DND-41 (cell line): ENCODE measurements at places on chromosomes 6 and 20.
A peak's percentile ranks its signal among the peaks of the same experiment; 100 is the strongest.

DNA sequence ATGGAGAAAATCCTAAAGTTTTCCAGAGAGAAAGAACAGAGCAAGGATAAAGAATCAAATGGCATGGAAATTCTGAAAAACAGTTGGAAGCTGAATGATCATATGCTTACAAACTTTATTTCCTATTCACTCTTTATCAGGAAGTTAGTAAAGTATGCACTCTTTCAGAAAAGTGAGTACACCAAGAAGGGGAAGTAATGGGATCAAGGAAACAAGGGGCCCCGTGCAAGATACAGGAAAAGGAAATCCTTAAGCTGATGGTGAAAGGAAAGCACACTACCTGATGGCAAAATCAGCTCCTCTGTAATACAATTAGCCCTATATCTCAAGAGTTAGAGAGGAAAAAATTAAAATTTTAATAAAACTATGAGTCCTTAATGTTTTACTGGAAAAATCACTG, 14.0 kb downstream of the CALHM6 start:
- H3K36me3 ChIP-seq, result no peaks in the 10 kb centered on the region
- no peak overlapping the region for H3K4me3 ChIP-seq
- H3K27ac ChIP-seq, result peak overlapping the region; percentile 66
- DNase-seq, result no peak

DNA sequence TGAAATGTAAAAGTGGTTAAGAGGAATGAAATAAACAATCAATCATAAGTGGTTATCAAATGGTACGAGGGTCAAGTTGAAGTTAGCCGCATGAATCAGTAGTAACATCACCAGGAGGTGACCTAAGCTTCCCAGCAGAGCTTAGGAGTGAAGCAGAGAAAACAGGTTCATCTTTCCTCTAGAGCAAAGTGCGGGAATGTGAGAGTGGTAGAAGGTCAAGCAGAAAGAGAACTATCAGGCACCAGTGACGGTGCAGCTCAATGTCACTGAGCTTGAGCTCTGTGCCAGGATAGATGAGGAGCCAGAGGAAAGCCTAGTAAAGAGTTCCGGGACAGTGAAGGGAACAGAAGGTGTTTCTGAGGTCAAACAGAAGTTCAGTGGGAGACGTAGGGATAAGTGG, 20.8 kb upstream of the TNFAIP3 start:
- H3K4me3 ChIP-seq, result no peak overlapping the region
- H3K27ac ChIP-seq, result no peak overlapping the region
- no peaks in the 10 kb centered on the region for H3K36me3 ChIP-seq
- no peak for DNase-seq
- H3K4me1 ChIP-seq, result no peaks in the 10 kb centered on the region

DNA sequence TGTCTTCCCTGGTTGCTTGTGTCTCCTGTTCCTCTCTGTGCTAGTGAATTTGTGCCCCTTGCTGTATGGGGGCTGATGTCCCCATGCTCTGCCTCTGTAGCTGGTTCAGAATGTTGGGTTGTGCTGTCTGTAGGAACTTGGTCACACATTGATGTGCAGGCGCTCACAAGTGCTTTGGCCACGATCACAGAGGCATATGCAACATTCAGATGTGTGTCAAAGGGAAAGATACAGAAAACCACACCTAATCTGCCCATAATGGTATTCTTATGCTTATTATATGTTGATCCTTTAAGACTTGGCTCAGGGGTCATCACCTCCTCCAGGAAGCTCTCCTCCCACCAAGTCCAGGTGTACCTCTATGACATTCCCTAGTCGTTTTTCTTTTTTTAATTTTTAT, 17.1 kb upstream of the DHX35 start:
- no peak overlapping the region for H3K4me3 ChIP-seq
- H3K4me1 ChIP-seq, result no peaks in the 10 kb centered on the region
- peaks cover 93% of the 10 kb centered on the region for H3K36me3 ChIP-seq
- DNase-seq, result no peak
- H3K27ac ChIP-seq, result no peak overlapping the region

- DNase-seq, result no peak
- no peaks in the 10 kb centered on the region for H3K36me3 ChIP-seq
- no peak overlapping the region for H3K4me3 ChIP-seq
These were observed 86.3 kb downstream of the DACT2 start for GRCh38 chr6:168232989-168233874.
